ENCODE measurements at places on chromosomes 13 and 19.

DNA sequence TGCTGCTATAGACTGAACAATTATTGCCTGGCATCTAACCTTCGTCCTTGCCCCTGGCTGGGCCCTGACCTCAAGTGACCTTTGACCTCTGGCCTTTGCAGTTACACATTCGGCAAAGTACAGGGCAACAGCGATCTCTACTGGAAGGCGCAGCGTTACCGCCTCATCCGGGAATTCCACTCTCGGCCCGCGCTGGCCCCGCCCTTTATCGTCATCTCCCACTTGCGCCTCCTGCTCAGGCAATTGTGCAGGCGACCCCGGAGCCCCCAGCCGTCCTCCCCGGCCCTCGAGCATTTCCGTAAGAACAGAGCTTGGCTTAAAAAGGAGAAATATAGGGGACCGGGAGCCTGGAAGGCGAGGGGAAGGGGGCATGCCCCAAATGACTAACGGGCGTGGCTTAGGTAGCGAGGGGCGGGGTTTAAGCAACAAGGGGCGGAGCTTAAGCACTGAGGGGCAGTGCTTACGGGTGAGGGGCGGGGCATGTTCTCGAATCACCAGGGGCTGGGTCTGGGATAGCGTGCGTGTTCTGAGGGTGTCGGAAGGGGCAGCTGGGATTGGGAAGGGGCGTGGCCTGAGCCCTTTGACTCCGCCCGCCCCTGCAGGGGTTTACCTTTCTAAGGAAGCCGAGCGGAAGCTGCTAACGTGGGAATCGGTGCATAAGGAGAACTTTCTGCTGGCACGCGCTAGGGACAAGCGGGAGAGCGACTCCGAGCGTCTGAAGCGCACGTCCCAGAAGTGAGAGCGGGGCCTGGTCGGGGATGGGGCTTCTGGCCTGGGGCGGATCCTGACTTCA lies 52.7 kb downstream of the TRPM4 start:
- peak; percentile 41 for DNase-seq

GRCh38 chr13:41458187-41458760 lies 924 bp downstream of the RGCC start:
- peak; percentile 53 for DNase-seq

DNA sequence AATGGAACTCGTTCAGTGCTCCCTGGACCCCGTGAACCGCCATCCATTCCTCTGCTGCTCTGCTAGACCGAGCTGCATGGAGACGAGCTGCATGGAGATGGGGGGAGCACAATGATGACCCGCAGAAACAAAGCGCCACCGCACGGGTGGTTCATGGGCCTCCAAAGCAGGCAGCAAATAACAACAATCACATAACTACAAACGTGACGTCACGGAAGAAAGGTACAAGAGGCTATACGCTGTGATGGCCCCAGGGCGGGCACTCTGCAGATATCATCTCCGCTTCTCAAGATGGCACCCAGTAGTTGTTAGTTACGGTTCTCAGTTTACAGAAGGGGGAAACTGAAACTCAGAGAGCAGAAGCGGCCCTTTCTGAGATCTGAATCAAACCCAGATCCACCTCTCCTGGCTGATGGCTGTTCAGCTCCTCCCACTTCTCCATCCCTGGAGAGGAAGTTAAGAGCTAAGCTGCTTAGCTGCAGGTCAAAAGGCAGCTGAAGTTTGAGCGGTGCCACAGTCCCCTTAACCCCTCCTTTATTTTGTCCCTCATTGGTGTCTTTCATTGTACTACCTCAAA lies 1.7 kb downstream of the ATP13A1 start:
- DNase-seq: no peak

DNA sequence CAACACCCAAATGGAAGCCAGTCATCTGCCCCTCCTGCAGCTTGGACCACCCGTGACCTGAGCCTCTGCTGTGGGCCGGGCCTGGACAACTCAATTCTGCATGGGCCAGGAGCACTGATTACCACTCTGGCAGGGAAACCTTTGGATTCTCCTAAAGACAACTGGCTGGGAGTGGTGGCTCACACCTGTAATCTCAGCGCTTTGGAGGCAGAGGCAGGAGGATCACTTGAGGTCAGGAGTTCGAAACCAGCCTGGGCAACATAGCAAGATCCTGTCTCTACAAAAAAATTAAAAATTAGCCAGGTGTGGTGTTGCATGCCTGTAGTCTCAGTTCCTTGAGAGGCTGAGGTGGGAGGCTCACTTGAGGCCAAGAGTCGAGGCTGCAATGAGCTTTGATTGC lies 6.5 kb downstream of the EPS15L1 start:
- DNase-seq: no peak

DNA sequence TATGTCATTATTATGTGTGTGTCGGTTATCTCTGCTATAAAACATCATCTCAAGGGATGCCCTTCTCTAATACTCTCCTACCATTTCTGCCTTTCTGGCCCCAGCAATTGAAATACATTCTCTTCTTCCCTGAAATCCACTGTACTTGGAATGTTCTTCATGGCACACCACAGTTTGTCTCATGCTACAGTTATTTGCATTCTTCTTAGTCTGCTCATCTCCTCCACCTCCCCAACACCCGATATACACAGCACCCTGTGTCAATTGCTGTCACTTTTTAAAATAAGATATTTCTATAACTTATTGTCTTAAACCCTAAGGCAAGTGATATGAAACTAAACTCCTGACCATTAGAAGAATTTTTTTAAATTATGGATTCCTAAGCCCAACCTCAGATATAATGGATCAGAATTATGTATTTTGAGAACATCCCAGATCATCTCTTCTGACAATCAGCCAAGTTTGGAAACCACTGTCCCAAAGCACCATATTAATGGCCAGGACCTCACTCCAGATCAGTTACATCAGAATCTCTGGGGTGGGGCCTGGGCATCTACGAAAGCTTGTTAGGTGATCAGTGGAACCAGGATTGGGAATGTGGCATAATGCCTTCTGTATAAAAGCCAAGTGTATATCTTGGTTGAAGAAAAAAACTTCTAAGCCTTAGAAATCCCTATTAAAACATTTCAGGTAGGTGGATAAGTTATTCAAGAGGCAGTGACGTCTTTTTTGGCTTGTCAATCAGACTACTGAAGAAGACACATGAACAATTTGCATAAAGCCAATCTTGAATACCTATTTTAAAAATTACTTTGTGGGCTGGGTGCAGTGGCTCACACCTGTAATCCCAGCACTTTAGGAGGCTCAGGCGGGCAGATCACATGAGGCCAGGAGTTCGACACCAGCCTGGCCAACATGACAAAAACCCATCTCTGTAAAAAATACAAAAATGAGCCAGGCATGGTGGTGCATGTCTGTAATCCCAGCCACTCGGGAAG lies 30.0 kb upstream of the KBTBD7 start:
- DNase-seq: peak; percentile 38

- no peak for DNase-seq
Observed at GRCh38 chr13:72963762-72964161, 95.0 kb upstream of the KLF5 start.

DNA sequence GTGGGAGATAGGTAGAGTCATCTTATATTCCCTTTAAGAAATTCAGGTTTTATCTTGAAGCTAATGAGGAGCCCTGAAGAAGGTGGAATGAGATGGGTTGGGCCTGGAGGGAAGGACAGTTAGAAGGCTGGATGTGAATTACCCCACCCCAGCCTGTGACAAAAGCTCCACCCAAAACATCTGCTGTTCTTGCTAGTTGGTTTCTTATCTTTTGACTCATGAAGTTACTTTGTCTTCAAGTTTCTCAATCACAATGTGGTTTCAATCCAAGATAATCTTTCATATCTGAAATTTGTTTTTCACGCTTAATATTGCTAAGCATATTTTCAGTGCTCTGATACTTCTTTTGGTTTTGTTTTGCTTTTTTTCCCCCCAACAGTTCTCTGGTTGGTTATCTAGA lies 38.3 kb upstream of the HMGB1 start:
- no peak for DNase-seq

DNA sequence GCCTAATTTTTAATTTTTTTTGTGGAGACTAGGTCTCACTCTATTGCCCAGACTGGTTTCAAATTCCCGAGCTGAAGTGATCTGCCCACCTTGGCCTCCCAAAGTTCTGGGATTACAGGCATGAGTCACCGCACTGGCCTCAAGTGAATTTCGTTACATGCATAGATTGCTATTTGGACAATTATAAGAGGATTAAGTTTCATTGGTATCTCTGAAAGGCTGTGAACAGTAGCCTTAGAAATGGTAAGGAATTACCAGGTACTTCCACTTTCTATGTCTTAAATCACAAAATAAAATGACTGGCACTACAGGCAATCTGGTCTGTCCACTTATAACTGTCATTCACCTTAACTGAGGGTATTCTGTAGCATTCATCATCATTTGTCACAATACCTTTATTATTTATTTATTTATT lies 2.9 kb upstream of the CCDC9 start:
- DNase-seq: peak; percentile 89

GRCh38 chr13:66077132-66077689 lies 1152.9 kb downstream of the PCDH9 start:
- DNase-seq: peak; percentile 63
